ENCODE measurements at places on chromosomes 7 and 10.

DNA sequence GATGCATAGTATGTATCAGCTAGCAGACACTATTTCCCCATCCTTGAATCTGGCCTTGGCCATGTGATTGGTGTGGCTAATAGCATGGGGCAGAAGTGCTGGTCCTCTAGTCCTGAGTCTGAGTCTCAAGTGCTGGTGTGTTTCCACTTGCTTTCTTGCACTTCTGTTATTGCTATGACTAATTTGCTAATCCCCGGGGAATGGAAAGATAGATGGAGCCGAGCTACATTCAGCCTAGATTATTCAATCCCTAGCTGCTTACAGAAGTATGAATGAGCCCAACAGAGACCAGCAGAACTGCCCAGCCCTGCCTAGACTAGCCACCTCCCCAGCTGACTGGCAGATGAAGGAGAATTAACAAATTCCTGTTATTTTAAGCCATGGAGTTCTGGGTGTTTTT lies 53.2 kb upstream of the SYPL1 start:
- DNase-seq = no peak

GRCh38 chr7:117808341-117808757 lies 64.9 kb downstream of the CTTNBP2 start:
- no peak for DNase-seq

DNA sequence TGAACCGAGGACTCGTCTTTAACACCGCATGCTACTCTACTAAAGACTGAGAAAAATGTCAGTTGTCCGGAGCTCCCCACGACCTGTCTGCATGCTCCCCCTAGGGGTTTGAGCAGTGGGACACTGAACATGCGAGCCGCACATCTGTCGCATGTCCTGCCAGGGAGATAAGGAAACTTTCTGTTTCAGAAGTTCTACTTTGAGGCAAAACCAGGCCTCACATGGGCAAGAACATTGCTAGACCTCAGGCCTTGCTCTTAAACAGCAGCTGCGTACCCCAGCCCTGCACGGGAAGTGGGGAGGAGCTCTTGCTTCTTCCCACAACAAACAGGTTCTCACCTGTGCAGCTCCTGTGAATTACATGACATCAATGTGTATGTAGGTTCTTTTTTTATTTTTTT lies 30.3 kb upstream of the HERPUD2 start:
- DNase-seq = no peak

DNA sequence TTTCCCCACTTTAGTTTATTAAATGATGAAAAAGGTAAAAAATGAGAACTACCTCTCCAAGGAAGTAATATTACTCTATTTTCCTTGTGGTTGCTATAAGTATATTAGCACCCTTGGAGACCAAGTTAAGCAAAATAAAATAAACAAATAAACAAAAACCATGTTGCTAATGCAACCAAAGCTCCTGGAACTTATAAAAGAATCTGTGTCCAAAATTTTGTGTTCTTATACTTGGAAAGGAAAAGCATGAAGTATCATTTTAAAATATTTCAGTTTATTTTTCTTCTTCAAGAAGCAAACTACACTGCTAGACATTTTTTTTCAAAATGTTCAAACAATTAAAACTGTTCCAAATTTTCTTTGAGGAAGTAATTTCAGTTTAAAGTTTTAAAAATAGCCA lies 441.9 kb upstream of the LRRTM3 start:
- DNase-seq = no peak

- no peak for DNase-seq
Observed at GRCh38 chr10:125782616-125783015, 7.0 kb upstream of the MMP21 start.

DNA sequence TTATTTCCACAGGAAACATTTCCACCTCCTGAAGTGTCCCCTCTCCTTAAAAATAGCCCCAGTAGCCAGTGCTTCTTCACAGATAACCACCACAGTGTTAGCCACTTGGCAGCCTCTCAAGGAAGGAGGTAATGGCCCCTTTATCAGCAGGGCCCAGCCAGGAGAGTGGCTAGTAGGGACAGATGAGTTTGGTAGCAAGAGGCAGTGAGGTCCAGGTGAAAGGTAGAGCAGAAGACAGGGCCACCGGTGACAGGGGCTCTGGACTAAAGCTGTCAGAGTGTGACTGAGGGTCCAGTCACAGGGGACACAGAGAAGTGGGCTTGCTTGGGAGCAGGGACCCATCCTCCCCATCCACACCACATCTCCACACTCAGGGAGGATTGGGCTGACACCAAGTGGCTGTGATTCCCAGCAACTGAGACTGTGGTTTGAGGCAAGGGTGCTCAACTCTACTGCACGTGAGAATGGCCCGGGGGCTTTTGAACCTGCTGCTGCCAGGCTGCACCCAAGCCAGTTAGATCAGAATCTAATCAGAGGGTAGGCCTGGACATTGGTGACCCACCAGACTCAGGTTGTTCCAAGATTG lies 52.2 kb downstream of the C10orf120 start:
- DNase-seq = no peak

DNA sequence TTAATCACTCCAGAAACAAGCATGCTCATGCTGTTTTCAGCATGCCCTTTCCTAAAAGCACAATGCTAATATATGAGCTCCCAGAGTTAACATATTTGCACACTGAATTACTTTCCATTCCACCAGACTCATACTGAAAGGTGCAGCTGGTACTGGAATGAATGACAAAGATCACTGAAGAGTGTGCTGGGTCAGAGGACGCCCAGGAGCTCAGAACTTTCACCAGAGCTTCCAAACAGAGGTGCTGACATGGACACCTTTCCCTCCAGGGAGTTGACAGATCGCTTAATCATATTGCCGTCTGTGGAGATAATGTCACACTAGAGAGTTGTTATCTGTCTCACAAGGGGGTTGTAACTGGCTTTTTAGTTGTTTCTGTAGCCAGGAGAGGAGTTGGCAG lies 292.9 kb downstream of the LHFPL3 start:
- no peak for DNase-seq

DNA sequence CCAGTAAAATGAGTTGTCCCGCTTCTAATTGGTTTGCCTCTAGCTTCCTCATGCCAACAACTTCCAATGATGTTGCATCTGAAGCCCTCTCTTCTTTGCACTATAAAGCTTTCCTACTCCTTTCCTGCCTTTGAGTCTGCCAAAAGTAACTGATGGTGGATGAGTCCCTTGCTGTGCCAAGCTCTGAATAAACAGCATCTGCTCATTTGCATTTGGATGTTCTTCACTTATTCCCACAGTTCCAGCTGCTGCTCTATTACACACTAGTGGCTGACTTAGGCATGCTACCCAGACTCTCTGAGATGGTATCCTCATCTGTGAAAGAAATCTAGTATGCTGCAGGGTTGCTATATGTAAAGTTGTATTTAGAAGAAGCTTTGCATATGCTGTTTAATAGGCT lies 24.9 kb downstream of the SFR1 start:
- DNase-seq = no peak

DNA sequence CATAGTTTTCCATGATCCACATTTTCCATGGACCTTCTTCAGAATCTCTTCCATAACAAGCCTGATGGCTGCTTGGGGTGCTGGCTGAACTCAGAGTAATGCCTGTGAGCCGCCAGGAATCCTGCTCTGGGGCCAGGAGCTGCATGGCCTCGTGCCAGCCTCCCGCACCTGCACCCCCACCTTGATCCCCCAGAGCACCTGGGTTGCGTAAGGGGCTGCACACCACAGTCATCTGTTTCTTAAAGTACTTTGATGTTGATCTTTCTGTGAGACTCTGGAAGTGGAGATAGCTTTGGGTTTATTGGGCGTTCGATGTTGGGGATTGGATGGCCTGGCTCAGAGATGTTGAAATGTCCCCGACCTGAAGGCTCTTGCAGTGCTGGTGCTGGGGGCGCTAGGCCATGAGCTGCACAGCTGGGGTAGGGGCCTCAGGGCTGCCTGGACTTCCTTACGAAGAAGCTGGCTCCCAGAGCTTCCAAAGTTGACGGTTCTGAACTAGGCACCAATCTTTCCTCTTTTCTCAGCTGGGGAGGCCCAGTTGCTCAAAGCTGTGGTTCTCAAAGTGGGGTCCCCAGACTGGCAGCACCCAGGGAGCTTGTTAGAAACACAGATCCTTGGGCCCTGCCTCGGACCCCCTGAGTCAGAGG lies 534.0 kb downstream of the DNAJB6 start:
- DNase-seq = no peak
